Stimulated activated CD4-positive, alpha-beta T cell treated with anti-CD3 and anti-CD28 coated beads, Interleukin-4, amount 100 ng/mL, for 4 hours (primary cell): ENCODE measurements at places on chromosomes 16 and 17.

GRCh38 chr17:37710344-37710886 is 34.4 kb downstream of the HNF1B start:
- no peak for DNase-seq

GRCh38 chr17:17091856-17092756 is 49.8 kb downstream of the MPRIP start:
- no peak for DNase-seq

- DNase-seq, result no peak
Observed at GRCh38 chr17:29653995-29654714, 31.4 kb upstream of the CORO6 start.

GRCh38 chr16:12349936-12350850 is 373.7 kb downstream of the SNX29 start:
- no peak for DNase-seq

GRCh38 chr17:68172461-68172954 is 75.3 kb upstream of the AMZ2 start:
- DNase-seq, result peak; percentile 65

DNA sequence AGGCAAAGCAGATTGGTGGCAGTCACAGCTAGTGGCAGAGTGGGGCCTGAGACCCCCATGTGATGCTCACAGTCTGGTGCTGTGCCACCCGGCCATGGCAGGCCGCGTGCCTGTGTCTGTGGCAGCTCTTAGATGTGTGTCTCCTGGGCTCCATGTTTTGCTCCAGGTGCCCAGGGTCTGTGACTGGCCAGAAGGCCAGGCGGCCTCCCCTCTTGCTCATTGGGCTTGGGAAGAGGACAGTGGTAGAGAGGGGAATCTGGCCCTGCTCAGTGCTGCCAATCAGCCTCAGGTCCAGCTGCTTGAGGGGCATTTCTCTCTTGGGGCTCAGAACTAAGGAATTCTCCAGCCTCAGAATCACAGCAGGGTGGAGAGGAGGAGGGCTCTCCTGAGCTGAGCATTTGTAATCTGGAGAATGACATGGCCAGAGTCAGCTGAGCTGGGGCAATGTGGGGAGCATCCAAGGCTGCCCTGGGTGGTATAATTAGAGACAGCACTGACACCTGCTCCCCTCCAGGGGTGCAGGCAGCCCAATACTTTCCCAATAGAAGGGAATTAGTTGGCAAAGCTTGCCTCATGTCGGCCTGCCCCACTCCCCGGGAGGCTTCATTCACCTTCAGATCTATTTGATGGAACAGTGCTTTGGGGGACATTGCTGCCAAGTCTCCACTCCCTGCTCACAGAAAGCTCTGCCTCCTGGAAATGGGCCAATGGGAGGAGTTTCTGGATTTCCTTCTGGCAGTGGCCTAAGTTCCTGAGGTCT is 2.7 kb upstream of the LASP1NB start:
- DNase-seq, result no peak

GRCh38 chr17:57293077-57293476 is 36.8 kb downstream of the MSI2 start:
- DNase-seq, result no peak

DNA sequence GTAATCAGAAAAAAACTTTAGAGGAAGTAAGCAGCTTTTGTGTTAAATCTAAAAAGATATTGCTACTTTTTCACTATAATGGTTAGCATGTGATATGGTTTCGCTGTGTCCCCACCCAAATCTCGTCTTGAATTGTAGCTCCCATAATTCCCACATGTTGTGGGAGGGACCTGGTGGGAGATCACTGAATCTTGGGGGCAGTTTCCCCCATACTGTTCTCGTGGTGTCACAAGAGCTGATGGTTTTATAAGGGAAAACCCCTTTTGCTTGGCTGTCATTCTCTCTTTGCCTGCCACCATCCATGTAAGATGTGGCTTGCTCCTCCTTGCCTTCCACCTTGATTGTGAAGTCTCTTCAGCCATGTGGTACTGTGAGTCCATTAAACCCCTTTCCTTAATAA is 117.1 kb downstream of the KCNJ2 start:
- no peak for DNase-seq

DNA sequence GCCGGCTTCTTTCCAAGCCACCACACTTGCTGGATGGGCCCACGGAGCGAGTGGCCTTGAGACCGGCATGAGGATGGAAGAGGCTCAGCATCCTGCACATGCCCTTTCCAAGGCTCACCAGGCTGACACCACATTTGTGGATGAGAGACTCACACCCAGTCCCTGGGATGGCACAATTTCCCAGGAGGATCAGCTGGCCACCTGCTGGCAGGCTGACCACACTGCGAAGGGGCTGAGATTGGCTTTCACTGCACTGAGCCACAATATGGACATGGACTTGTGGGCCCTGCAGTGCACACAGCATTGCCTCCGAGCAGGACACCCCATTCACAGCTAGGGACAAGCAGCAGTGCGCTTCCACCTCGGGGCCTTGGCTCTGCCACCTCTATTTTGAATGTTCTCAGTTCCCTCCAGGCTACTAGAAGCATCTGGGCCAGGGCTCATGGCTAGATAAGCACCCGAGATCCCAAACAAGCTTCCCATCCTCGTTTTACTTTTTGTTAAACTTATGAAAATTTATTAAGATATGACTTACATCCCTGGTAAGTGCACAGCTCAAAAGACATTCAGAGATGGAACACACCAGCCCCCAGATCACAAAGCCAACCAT is 25.3 kb upstream of the KSR1 start:
- no peak for DNase-seq

DNA sequence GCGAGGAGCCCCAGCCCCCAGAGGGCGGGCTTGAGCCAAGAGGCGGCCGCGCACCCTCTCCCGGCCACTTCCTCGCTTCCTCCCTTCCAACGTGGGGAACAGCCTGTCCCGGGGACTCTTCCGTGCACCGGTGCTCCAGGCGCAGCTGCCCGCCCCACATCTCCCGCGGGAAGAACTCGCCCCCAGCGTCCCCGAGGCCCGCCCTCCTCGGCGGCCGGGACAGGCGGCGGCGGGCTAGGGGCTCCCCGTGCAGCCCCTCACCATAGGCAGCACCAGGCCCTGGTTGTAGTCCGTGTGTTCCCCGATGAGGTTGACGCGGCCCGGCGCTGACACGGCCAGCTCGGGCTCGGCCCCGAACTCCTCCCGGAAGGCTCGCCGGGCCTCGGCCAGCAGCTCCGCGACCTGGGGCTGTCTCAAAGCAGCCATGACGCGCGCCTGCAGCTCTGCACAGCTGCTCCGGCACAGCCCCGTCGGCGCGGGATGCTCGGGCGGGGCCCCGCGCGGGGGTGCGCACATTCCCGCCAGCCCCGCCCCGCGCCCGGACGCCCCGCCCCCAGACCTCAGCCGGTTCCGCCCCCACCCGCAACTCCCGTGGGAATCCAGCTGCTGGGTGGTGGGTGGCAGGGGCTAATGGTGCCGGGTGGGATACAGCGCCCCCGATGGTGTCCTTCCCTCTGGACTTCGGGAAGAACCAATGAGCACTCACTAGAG is at the start of gene GALK1:
Gene GALK1, minus strand, starts transcription at position 482 of the 711 bp plus-strand sequence. Its CDS starts 56 bp downstream, at position 426.
- peak; percentile 69 for DNase-seq

GRCh38 chr17:31535581-31535981 is 144.1 kb downstream of the RAB11FIP4 start:
- DNase-seq, result no peak

GRCh38 chr17:17830740-17831207 is 6.0 kb downstream of the SREBF1 start:
- no peak for DNase-seq

DNA sequence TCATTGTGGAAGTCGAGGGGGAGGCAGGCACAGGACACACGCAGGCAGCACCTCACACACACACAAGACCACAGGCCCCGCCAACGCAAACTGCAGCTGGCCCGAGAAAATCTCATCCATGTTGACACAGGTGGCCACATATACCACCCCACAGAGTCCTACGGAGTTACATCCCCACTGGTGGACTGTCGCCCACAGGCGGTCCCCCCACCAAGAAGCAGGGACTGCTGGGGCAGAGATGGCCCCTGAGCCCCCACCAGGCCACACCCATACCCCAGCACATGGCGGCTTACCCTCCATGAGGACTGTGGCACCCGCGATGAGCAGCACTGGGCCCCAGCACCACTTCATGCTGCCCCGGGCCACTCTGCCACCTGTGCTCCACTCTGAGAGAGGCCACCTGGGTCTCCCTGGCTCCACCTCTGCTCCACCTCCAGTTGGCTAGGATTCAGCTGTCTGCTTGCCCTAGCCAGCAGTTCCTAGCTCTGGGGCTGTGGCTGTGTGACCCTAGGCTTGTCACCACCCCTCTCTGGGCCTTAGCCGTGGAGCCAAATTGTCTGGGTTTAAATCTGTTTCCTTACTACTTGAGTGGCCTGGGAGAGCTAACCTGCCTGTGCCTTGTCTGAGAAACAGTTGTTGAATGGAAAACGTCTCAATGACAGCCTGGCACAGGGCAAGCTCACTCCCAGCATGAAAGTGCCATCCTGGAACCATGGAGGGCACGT is at the start of gene PRSS53:
Gene PRSS53, minus strand, starts transcription at position 485 of the 725 bp plus-strand sequence. Its CDS starts 134 bp downstream, at position 351.
- DNase-seq, result no peak

DNA sequence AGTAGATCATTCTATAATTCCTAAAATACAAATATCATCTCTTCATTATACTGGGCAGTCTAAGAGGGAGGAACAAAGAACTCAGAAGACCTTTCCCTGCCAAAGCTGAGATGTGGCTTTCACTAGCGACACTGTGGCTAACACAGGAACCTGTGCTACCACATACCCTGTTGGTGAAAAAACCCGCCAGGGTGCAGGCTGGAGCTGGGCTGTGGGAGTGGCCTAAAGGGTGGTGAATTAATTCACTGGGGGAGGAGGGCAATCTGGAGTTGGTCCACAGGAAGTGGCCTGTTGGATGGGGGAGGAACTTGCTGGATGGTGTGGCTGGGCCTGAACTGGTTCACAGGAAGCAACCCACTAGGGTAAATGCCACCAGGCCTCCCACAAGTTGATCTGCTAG is 7.4 kb downstream of the ZNF594 start:
- no peak for DNase-seq

DNA sequence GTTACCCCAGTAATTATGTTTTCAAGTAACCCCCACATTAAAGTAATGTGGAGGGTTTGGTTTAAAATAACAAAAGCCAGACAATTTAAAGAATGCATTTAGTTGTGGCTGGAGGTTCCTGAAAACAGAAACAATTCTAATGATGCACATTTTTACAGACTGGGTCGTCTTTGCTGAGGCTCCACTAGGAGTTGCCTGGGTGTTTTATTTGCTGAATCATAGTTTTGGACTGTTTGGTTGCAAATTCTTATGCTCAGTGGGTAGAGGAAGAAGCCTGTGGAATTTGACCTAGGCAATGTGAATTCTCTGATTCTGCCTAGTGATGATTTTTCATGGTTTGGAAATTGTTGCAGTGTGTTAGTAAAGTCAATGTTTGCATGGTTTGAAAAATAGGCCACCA is 16.3 kb downstream of the SHISA9 start:
- DNase-seq, result no peak

GRCh38 chr17:10332515-10332914 is 40.3 kb downstream of the MYH13 start:
- DNase-seq, result no peak

DNA sequence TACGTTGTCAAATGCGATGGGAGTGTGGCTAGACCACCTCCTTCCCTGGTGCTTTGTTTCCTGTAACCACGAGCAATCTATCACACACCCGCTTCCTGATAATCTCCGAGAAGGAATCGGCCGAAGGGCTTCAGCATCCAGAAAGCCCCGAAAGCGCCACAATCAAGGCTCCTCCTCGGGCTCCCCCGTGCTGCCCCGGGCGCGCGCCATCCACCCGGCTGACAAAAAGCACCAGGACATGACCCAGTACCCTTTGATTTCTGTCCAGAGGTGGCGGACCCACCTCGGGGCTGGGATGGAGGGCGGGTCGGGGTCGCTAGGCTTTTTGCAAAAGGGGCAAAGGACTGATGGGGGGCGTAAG is 743 bp upstream of the ARMC7 start:
- no peak for DNase-seq

- no peak for DNase-seq
Observed at GRCh38 chr17:67628580-67629013, 89.1 kb upstream of the NOL11 start.

- DNase-seq, result no peak
Observed at GRCh38 chr16:5428932-5429331, 331.3 kb upstream of the EEF2KMT start.
